ENCODE measurements at places on chromosomes 4 and X.

DNA sequence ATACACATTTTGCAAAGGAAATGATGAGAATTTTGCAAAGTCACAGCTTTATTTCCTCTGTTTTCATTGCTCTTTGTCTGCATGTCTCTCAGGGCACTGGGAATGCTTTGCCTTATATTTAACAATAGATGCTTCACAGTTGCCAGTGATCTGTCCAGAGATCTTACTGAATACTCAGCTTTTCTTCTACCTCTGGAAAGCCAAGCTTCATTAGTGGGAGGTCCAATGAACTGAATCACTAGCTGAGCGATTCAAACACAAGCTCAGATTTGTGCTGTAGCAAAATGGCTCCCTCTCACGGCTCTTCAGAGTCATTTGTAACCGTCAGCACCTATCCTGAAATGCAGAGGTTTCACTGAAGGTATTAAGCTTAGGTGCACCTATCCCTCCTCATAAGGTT, 138.9 kb downstream of the DCLK2 start:
- peaks cover 54% of the 10 kb centered on the region for H3K4me1 ChIP-seq
- no peaks in the 10 kb centered on the region for H3K36me3 ChIP-seq
- no peak for DNase-seq
- no peak overlapping the region for H3K27ac ChIP-seq
- H3K4me3 ChIP-seq: no peak overlapping the region

DNA sequence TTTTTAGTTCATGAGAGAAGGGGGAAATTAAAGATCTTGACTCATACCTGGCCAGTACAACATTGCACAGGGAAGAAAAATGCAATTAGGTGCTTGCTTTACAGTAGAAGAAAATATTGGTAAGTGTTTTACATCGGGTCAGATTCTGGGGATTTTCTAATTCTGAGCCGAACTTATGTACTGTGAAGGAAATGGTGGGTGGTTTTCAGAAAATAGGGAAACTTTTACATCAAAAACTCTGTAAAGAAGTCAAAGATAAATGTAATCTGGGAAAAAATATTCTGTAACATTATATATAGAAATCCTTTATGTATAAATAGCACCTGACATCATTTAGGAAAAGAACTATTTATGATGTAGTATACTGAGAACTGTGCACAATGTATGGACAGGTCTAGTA, 75.4 kb downstream of the KDM6A start:
- H3K4me1 ChIP-seq: no peaks in the 10 kb centered on the region
- H3K27ac ChIP-seq: no peak overlapping the region
- no peak for DNase-seq
- H3K4me3 ChIP-seq: no peak overlapping the region
- no peaks in the 10 kb centered on the region for H3K36me3 ChIP-seq
- no peaks in the 10 kb centered on the region for H3K27me3 ChIP-seq

- no peak for DNase-seq
- H3K4me1 ChIP-seq: peaks cover 10% of the 10 kb centered on the region
- no peaks in the 10 kb centered on the region for H3K27me3 ChIP-seq
- no peaks in the 10 kb centered on the region for H3K36me3 ChIP-seq
- no peak overlapping the region for H3K27ac ChIP-seq
Measured at GRCh38 chrX:77918568-77918967, 8.1 kb downstream of the ATP7A start.

DNA sequence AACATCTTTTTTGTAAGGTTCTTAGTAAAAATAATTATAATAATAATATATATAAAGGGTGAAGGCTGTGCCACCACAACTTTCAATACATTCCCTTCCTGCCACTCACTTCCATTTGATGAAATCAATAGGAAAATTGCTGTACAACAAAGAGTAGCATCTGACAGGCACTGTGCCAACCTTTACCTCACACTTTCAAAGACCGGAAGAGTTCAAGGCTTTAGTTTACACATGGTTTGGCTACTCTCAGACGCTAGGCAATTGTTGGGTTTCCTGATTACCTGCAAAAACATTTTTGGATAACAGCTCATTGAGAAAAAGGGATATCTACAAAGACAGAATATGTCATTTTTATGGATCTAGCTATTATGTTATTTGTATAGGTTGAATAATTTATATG, 5.5 kb upstream of the ING2 start:
- H3K36me3 ChIP-seq: no peaks in the 10 kb centered on the region
- H3K4me1 ChIP-seq: peaks cover 12% of the 10 kb centered on the region
- H3K27me3 ChIP-seq: no peaks in the 10 kb centered on the region
- no peak for DNase-seq
- no peak overlapping the region for H3K4me3 ChIP-seq

DNA sequence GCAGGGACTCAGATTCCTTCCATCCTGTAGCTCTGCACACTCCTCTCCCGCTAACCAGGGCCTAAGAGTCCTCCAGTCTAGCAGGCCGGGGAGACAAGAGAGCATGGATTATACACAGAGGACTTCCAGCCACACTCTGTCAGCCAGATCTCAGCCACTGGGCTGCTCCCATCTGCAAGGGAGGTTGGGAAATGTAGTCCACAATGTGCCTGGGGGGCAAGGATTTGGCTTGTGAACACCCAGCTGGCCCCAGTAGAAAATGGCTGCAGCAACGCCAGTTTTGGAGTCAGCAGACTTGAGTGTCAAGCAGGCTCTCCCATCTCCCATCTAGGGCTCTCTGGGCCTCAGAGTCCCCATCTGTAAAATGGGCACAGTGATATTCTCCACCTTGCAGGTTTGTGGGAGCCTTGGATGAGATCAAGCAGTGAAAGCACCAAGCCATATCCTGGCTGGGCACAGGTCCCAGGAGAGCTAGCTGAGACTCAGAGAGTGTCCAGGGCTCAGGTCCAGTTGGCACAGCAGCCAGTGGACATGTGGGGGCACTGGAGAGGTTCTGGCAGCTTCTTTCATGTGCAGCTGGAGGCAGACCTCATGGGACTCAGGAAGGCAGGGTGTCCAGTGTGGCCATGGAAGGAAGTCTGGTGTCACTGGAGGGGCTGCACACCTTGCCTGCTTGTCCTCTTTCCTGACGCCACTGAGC, 14.6 kb downstream of the PSAPL1 start:
- no peak overlapping the region for H3K27ac ChIP-seq
- no peaks in the 10 kb centered on the region for H3K4me1 ChIP-seq
- no peaks in the 10 kb centered on the region for H3K36me3 ChIP-seq
- H3K4me3 ChIP-seq: no peak overlapping the region

Data from PC-9 (cell line).